ENCODE measurements at places on chromosomes 6 and 20.

DNA sequence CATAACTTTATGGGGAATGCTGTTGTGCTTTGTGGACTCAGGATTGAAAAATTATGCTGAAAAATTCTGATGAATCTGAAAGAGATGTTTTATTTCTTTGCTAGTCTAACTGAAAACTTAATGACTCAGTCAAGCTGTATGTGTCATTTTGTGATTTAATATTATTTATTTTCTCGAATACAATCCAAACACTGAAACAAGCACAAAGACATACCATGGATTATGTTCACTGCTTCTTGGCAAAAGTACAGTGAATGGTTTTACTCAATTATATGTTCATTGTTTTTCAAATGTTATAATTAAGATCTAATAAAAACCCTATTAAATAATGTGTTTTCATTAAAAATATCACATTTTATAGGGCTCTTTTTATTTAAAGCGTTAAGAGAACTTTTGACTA is 330.6 kb upstream of the EPHA7 start:
- no peak for DNase-seq

DNA sequence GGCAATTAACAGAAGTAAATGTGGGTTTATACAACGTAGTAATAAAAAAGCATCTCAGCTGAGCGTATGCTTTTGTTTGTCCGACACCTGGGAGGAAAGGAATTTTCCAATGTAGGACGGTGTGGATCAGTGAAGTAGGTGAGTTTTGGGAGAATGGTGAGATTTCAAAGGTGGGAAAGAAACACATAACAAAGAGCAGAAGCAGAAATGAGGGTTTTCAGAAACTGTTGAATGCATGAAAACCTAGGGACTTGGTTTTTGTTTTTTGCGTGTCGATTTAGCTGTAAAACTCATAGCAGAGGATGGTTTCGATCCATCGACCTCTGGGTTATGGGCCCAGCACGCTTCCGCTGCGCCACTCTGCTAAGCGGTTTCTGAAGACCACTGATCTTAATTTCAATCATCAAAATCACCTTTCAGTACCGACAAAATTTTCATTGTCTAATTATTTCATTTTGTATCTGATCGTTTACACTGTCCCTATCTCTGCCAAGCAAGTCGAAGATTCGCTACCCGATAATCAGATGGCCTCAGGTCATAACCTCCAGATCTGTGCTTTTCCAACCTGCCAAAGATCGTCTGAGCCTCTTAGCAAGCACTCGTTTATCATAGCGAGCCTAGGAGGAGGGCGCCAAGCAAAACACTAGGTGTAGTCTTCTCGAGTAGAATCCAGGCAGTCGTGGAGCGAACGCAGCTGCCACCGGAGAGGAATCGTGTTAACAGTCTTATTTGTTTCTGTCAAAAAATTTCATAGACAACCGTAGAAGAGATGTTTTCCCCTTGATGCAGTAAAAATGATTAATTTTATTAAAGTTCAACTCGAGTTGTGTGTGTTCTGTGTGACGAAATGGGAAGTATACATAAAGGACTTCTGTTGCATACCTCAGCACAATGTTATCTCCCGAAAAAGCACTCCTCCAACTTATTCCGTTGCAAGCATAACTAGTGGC is 20.9 kb upstream of the POM121L2 start:
- DNase-seq: peak; percentile 9

GRCh38 chr20:22617160-22617559 is 32.8 kb upstream of the FOXA2 start:
- DNase-seq: no peak

GRCh38 chr6:166627875-166628801 is 1.1 kb upstream of the RPS6KA2 start:
- DNase-seq: peak; percentile 83

GRCh38 chr20:43987531-43987930 is 72.9 kb downstream of the TOX2 start:
- DNase-seq: peak; percentile 29

- no peak for DNase-seq
These were observed 56.8 kb upstream of the KIF13A start for GRCh38 chr6:18044108-18044783.

- DNase-seq: no peak
These were observed 234.5 kb downstream of the BMP7 start for GRCh38 chr20:57031867-57032355.

DNA sequence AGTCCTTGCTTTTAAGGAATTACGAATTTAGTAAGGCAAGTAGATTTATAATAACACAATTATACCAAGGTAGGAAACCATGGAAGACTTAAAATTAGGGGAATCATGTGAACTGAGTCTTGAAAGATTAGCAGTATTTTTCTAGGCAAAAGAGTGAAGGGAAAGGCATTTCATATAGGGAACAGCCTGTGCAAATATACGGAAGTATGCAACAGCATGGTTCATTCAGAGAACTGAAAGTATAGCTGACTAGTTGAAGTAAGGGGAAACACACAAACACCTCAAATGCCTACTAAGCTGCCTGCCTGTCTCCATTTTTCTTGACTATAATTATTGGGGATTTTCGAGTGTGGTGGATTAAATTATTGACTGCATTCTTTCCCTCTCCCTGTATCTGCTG is 39.0 kb upstream of the ECHDC1 start:
- no peak for DNase-seq

GRCh38 chr6:139014945-139015344 is 13.6 kb upstream of the ABRACL start:
- peak; percentile 26 for DNase-seq

- no peak for DNase-seq
These were observed 42.3 kb downstream of the GPR63 start for GRCh38 chr6:96794980-96795379.

- no peak for DNase-seq
These were observed 91.6 kb downstream of the EPM2A start for GRCh38 chr6:145643760-145644159.

- no peak for DNase-seq
These were observed 1343.6 kb upstream of the CITED2 start for GRCh38 chr6:140718021-140718420.

DNA sequence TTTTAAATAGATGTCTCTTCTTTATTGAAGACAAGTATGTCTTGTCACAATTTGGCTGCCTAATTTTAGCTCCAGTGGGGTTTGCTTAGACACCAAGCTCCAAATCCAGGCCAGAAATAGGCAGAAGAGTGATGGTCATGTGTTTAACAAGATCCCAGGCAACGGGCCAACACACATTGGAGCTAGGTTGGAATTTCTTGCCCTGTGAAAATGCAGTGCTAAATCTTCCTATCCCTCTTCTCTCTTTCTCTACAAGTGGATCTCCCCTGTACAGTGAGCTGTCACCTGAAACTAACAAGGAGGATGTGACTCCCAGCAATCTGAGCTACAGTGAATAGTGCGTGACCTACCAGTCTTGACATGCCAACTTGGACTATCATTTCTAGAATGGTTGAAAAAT is 65.3 kb upstream of the VGLL2 start:
- DNase-seq: no peak

GRCh38 chr20:5046656-5047339 is 45.5 kb upstream of the SLC23A2 start:
- no peak for DNase-seq

GRCh38 chr6:16238057-16238962 is at the start of gene GMPR:
Gene GMPR, plus strand, starts transcription at chr6:16238587. Its CDS starts 107 bp downstream, at chr6:16238694.
- DNase-seq: no peak

- no peak for DNase-seq
These were observed 128.0 kb downstream of the DLL1 start for GRCh38 chr6:170162775-170163404.

- DNase-seq: no peak
These were observed 6.2 kb downstream of the TMEM242 start for GRCh38 chr6:157316871-157317814.

GRCh38 chr6:79796197-79796596 is 151.2 kb downstream of the ELOVL4 start:
- DNase-seq: no peak

DNA sequence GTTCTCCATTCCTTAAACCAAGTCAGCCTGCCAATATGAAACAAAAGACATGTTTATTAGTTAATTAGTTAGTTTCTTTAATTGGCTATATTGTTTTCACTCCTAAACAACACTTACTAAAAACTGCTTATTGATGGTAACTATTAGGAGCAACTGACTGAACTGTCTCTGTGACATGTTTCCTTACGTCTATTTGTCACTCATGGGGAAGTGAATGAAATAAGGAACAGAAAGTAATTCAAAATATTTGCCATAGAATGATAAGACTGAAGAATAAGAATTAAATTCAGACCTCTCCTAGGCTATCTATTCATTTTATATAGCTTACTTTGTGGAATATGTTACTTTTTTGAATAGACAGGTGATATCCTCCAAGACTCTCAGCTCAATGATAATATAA is 217.2 kb downstream of the LAMA2 start:
- no peak for DNase-seq

GRCh38 chr6:56684342-56685101 is 41.8 kb upstream of the DST start:
- no peak for DNase-seq

DNA sequence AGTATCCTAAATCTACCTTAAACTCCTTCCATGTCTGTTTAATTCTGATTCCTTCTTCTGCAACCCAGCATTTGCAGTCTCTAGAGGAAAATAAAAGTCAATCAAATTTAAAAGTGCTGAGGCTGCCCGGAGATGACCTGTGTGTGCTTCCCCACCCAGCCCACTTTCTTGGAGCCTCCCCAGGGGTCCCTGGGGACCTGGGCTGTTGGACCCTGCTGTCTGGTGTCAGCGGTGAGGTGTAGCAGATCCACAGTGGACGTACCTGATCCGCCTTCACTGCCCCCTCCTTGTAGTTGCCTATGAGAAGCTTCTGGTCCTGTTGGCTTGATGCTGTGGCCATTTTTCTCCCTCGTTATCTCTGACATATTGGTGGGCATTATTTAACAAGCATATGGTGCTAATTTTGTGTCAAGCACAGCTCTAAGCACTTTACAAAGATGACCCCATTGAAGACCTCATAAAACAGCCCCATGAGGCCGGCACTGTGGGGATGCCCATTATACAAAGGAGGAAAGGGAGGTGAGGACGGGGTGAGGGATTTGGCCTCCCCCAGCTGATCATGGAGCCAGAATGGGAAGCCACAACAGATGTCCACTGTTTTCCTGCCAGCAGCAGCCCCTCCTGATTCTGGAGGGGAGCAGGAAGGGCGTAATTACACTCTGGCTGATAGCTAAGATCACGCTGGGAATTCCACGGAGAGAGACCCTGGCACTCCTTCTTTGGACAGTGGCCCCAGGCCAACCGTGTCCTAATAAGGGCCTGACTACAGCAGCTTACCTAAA is 628.2 kb downstream of the CDH26 start:
- peak; percentile 84 for DNase-seq

- DNase-seq: no peak
These were observed 102.6 kb upstream of the ZFP64 start for GRCh38 chr20:52294106-52294628.

Measured in NCI-H1092 treated with DMSO at 0.1 percent for 48 hours (cell line).